NCI-H1436 (cell line): ENCODE measurements at places on chromosomes 1 and 21.

DNA sequence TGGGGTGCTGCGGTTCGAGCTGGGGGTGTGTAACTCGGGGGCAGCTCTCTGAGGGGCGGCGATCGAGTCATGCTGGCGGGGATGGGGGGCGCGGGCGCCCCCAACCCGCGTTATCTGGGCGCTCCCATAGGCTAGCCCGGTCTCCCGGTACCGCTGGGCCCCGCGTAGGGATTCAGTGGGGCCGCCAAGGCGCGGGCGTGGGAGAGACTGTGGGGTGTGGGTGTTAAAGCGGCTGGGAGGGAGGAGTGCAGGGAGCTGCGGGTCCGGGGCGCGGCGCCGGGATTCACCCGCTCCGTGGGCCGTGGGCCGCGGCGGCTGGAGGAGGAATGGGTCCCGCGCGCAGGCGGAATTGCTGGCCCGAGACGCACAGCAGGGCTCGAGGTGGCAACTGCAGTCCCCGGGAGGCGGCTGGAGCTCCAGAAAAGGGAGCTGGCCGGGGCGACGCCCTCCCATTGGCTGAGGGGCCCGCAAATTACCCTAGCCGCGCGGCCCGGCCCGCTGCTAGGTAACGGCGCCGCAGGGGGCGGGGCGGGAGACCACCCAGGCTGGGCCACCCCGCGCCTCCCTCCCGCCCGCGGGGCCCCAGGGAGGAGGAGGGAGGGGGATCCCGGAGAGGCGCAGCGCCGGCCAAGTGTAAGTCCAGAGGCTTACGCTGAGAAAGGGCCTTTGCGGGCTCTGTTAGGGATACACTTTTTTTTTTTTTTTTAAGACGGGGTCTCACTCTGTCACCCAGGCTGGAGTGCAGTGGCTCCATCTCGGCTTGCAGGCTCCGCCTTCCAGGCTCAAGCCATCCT lies at the start of gene PTCH2:
PTCH2 (minus strand) TSS at position 392 of the 794 bp plus-strand sequence; CDS start at position 71, 321 bp downstream.
- peak; percentile 81 for DNase-seq

DNA sequence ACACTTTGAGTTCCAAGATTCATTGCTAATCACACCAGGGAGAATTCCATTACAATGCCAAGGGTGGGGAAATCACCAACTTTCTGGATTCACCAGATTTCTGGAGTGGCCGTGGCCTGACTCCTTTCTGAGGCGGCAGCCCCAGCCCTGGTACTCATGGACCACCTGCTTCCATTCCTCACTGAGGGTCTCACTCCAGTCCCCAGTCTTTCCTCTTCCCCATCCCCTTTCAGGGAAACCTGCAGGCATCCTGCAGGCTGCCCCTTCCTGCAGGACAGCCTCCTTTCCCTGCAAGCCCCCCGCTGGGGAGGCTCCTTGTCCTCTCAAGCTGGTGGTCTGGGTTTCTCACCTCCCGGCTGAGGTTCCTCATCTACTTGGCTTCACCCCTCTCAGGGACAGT lies 12.7 kb upstream of the CDK18 start:
- DNase-seq: no peak

DNA sequence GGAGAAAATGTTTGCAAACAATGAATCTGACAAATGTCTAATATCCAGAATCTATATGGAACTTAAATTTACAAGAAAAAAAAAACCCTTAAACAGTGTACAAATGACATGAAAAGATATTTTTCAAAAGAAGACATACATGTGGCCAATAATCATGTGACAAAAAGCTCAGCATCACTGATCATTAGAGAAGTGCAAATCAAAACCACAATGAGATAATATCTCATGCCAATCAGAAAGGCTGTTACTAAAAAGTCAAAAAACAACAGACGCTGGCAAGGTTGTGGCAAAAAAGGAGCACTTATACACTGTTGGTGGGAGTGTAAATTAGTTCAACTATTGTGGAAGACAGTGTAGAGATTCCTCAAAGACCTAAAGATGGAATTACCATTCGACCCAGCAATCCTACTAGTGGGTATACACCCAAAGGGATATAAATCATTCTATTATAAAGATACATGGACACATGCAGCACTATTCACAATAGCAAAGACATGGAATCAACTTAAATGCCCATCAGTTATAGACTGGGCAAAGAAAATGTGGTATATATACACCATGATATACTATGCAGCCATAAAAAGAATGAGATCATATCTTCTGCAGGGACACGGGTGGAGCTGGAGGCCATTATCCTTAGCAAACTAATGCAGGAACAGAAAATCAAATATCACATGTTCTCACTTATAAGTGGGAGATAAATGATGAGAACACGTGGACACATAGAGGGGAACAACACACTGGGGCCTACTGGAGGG lies 123.2 kb downstream of the PTPRC start:
- DNase-seq: no peak

GRCh38 chr1:245133995-245134715 lies 20.6 kb upstream of the KIF26B start:
- no peak for DNase-seq

DNA sequence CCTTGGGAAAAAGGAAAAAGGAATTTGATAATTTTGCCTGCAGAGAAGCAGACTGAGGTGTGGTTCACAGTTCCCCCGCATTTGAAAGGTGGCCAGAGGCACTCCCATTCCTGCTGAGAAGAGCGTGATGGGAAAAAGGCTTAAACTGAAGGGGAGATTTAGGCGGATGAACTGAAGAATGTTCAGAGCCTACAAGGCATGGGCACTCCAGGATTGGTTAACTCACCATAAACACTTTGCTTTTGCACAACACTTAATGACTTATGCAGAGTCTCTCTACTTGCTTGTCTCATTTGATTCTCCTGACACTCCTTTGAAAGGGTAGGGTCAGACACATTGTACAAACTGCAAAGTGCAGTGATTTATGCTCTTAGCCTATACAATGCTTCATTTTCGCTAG lies 119.6 kb upstream of the RUNX1 start:
- no peak for DNase-seq

GRCh38 chr1:12296016-12296415 lies 66.2 kb downstream of the VPS13D start:
- DNase-seq: no peak
